ENCODE measurements at places on chromosomes 5 and 9.

DNA sequence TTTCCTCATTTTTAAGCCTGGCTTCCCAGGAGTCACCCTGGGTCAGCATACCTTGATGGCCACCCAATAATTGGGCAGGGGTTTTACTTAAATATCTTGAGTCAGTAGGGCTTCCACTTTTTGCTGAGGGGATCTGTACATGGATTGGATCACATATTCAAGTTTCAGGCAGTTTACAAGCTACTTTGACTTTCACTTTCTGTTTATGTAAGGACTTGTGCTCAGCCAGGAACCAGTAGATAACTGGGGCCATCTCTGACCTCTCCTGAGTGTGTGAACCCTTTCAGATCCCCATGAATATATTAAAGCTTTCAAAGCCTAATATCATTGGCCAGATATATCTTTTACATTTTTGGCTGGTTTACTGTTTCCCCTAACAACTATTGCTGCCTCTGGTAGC lies 45.1 kb downstream of the SLCO6A1 start:
- no peak for DNase-seq

- DNase-seq = no peak
Observed at GRCh38 chr5:88939300-88939699, 56.3 kb upstream of the MEF2C start.

DNA sequence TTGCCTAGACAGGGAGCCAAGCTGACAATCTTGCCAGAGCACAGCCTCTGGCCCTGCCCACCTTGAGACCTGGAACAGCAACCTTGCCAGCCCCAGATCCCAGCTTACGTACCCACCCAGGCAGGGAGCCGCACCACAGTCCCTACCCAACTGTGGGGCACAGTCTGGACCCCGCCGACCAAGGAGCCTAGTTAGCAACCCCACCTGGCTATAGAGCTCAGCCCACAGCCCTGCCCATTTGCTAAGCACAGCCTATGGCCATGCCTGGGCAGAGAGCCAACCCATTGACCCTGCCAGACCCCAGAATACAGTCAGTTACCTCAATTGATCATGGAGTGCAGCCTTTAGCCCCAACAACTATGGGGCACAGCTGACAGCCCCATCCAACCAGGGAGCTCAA lies 97.9 kb upstream of the SH3GL2 start:
- no peak for DNase-seq

GRCh38 chr5:17364987-17365810 lies 132.8 kb upstream of the TAF11L2 start:
- no peak for DNase-seq

GRCh38 chr5:112346411-112347044 lies 72.5 kb downstream of the EPB41L4A start:
- no peak for DNase-seq

GRCh38 chr5:152546493-152546892 lies 141.4 kb upstream of the NMUR2 start:
- DNase-seq = no peak

GRCh38 chr9:1709347-1709746 lies 305.8 kb upstream of the SMARCA2 start:
- DNase-seq = no peak

- DNase-seq = no peak
Observed at GRCh38 chr5:113320273-113320780, 114.5 kb downstream of the TSSK1B start.

DNA sequence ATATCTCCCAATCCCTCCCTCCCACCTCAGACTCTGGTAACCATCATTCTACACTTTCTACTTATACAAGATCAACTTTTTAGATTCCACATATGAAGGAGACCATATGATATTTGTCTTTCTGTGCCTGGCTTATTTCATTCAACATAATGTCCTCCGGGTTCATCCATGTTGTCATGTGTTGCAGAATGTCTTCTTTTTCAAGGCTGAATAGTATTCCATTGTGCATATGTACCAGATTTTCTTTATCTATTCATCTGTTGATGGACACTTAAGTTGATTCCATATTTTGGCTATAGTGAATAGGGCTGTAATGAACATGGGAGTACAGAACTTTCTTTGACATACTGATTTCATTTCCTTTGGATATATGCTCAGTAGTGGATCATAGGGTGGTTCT lies 78.9 kb upstream of the MAP1B start:
- no peak for DNase-seq

DNA sequence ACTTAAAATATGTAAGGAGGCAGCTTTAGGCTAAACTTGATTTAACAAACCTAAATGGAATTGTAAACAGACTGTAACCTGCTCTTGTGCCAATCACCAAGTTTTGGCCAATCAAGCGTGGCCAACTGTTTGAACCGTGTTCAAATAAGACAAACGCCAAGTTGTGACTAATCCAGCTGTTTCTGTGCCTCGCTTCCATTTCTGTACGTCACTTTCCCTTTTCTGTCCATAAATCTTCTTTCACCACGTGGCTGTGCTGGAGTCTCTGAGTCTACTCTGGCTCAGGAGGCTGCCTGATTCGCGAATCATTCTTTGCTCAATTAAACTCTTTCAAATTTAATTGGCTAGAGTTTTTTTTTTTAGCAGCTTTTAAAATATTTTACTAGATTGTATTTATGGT lies 71.3 kb downstream of the LIX1 start:
- no peak for DNase-seq

- DNase-seq = no peak
Observed at GRCh38 chr5:172508471-172509404, 54.4 kb upstream of the SH3PXD2B start.

GRCh38 chr5:57753446-57753845 lies 270.8 kb upstream of the ACTBL2 start:
- no peak for DNase-seq

- no peak for DNase-seq
Observed at GRCh38 chr9:132016456-132016855, 63.2 kb downstream of the MED27 start.

GRCh38 chr5:104347119-104347708 lies 784.6 kb upstream of the NUDT12 start:
- DNase-seq = no peak

DNA sequence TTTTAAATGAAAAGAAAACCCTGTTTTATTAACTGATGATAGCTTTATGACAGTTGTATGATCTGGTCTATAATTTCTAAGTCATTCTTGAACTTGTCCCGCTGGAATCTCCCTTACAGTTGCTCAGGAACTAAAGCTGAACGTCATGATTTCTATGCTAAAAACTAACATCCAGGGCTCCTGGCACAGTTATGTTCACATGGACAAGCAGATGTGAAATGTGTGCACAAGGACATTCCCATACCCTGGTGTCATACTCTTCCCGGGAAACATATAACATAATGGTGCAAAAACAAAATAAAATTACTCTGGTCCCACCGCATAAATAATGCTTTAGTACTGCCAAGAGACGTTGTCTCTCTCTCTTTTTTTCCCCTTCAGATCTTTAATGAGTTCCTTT lies 134.9 kb downstream of the PRDM6 start:
- no peak for DNase-seq

DNA sequence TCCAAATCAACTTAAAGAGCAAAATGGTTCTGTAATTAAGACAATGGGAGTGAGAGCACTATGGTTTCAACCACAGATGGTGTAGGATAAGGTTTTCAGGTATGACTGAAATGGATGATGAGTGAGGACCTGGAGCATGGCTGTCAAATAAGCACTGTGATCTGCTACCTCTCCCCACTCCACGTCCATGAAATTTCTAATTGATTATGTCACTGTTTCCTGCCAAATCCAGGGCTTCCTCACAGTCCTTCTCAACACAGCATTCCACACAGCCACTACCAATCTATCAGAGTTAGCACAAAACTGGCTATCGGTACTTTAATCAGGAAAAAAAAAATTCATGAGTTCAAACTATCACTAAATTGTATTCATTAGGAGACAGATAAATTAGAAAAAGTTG lies 420.4 kb upstream of the WWC1 start:
- no peak for DNase-seq

GRCh38 chr9:70427161-70427945 lies 12.9 kb upstream of the KLF9 start:
- no peak for DNase-seq

DNA sequence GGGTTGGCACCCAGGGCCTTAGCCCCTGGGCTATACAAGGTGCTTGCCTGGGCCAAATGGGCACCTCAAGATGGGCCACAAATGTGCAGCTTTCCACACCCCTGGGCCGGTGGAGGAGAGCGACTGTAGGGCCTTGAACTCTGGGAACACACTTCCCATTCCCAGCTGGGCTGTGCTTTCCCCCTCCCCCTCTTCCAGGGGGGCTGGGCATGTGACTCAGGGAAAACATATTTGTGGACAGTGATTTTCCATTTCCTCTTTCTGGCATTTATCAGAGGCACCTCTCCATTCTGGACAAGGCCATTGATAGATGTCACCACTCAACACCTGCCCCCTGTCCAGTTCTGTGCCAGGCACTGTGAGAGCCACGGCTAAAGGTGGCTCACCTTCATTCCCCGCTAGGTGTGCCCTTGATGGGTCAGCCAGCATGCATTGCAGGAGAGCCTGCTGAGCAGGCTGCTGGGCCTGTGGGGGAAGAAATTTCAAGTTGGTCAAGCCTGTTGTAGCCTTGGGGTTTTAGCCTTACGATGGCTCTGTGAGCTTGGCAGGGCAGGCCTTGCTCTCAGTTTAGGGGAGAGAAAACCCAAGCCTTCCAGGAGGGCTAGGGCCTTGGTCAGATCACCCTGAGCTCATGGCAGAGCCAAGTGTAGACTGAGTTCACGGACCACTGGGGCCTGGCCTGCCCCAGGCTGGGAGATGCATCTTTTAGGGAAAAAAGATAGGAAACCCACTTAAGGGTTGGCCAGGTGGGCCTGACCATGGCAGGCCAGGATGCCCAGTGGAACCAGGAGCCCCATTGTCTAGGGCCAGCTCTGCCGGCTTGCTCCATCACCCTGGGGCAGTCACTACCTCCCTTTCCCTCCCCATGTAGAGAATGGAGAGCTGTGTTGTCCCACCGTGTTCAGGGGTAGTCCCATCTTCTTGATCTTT lies 113.9 kb downstream of the DAB2IP start:
- DNase-seq = no peak

- peak; percentile 37 for DNase-seq
Observed at GRCh38 chr5:138339464-138339863, 1.4 kb downstream of the FAM53C start.

GRCh38 chr9:79155308-79155707 lies 416.5 kb upstream of the TLE4 start:
- DNase-seq = no peak

DNA sequence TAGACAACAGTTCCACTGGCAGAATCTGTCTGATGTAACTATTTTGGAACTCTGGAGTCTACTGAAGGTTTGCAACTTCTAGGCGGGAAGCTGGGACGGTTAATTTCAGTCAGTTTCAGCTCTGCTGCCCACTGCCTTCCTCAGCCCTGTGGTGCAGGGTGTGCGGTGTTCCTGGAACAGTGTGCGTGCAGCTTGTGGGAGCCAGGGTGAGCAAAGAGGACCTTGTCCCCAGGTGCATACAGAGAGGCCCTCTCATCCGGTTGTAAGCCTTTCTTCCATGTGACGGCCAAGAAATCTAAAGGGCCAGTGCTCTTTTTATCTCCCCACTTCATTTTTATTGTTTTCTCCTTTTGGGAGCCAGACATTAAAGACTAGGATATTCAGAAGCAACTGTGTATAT lies 114.6 kb downstream of the EHMT1 start:
- no peak for DNase-seq

DNA sequence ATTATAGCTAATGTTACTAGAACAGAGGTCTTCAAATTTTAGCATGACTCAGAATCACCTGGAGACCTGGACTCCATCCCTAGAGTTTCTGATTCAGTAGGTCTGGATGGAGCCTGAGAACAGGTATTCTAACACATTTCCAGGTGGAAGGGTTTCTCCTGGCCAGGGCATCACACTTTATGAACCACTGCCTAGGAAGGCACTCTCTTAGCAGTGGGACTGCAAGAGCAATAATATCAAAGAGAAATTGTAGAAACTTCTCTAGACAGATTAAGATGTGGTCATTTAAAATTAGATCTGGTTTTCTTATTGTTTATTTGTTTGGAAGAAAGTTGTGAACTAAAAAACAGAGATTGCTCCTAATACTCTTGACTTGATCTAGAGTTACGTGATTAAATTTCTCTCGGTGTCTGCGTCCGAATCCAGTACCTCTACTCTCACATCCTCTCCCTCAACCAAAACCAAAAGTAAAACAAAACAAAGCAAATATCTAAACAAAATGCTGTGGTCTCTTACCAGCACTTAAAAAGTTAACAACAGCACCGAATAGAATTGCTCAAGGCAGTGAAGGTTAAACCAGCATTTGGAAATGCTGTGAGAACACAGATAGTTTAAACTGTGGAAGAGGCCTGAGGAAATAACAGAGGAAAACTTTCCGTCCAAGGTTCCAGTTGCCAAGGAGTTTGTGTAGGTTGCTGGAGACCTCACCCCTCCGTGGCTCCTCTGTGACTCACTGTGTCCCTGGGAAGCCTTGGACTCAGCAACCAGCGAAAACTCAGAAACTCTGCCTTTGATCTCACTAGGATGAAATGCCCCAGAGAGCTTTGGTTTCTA lies 193.4 kb downstream of the ARRDC3 start:
- no peak for DNase-seq

- DNase-seq = no peak
Observed at GRCh38 chr9:137703842-137704508, 85.2 kb downstream of the EHMT1 start.

GRCh38 chr5:148412124-148412523 lies 28.4 kb downstream of the FBXO38 start:
- no peak for DNase-seq

DNA sequence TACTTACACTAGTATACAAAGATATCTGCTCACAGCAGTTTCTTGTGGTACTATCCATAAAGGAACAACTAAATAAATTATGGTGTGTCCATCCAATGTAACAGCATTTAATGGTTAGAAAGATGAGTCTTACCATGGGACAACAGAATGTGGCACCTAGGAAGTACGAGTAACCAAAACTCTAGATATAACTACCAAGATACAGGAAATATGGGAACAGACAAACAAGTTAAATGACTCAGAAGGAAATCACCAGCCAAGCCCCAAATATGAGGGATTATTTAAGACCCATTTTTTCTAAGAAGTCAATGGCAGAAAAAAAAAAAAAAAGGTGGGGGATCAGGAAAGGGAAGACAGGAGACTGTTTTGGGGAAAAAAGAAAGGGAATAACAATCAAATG lies 294.8 kb downstream of the PRELID2 start:
- no peak for DNase-seq

All from hematopoietic multipotent progenitor cell treated with erythropoietin and hydrocortisone succinate and interleukin-3 and kit ligand, for 17 days (in vitro differentiated cells).